ENCODE measurements at places on chromosomes 2 and 18. TPM values are rescaled to one million over a fixed set of nuclear protein-coding genes. Genes with fewer than 3 reads are reported as not detected.

DNA sequence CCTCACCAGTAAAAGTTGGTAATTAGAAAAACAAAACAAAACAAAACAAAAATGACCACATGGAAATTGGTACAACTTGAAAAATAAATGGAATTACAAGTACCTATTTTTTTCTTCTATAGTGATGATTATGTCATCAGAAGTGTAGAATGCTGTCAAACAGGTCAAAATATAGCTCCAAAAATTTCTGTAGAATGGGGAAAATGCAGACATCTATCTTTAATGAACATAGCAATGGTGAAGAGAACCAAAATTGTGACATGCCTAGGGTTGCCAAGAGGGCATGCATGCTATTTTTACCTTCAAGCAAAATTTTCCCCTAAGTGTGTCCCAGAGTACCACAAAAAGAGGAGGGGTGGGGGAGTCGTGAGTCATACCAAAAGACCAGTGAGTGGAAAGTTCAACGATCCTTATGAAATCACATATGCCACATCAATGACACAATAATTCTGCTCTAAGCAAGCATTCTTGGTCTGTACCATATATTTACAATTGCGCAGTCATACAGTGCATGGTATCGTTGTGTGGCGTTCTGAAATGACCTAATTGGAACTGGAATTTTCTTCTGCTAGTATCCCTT, 1436.4 kb downstream of the SUCLG1 start:
- no peak for DNase-seq

GRCh38 chr2:234435836-234436481, 60.9 kb downstream of the ARL4C start:
- no peak for DNase-seq

DNA sequence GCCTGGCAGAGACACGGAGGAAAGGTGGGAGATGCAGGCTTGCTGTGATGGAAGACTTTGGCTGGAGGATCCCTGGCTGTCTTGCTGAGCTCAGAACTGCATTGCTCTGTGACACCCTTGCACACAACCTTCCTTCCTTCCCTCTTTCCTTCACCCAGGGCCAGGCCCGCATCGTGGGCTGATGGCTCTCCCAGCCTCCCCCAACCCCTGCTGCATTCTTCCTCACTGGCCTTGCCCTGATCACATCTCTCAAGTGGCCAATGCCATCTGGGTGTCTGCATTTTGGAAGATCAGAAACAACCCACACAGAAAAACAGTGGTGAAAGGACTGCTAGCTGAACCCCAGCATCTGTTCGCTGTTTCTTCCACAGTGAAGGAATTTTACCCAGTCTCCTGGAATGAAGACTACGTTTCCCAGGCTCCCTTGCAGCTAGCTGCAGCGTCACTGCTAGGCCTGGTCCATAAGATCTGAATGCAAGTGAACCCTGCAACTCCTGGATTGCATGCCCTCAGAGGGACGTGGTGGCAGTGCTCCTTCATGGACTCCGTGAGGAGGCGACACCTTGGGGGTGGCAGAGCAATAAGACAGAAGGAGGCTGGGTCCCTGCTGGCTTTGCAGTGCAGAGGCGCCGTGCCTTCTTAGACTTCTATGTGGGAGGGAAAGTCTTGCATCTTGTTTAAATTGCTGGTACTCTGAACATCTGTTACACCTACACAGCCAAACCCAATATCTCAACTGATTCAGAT, 78.9 kb upstream of the YWHAQ start:
- DNase-seq = no peak

SLC40A1 gene
- 0.92 TPM for total RNA-seq

GRCh38 chr2:170462433-170463205, 252.5 kb upstream of the SP5 start:
- DNase-seq = no peak

DNA sequence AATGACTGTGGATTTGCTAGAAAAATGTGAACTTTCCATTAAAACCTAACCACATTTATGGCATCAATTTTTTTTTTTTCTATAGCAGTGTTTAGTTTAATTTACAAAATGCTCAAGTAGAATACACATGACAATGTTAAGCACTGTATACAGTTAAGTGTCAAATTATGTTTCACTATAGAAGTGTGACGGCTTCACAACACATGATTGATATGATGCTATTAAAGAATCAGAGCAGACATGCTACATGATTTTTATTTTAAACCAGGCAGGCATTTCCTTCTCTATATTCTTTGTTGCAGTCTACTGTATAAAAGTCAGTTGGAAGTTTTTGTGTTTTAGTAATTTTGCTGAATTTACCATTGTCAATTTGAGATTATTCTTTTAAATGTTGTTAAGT, 43.6 kb downstream of the PROKR1 start:
- no peak for DNase-seq

- no peak for DNase-seq
Observed at GRCh38 chr2:215613280-215613679, 177.4 kb upstream of the FN1 start.

DNA sequence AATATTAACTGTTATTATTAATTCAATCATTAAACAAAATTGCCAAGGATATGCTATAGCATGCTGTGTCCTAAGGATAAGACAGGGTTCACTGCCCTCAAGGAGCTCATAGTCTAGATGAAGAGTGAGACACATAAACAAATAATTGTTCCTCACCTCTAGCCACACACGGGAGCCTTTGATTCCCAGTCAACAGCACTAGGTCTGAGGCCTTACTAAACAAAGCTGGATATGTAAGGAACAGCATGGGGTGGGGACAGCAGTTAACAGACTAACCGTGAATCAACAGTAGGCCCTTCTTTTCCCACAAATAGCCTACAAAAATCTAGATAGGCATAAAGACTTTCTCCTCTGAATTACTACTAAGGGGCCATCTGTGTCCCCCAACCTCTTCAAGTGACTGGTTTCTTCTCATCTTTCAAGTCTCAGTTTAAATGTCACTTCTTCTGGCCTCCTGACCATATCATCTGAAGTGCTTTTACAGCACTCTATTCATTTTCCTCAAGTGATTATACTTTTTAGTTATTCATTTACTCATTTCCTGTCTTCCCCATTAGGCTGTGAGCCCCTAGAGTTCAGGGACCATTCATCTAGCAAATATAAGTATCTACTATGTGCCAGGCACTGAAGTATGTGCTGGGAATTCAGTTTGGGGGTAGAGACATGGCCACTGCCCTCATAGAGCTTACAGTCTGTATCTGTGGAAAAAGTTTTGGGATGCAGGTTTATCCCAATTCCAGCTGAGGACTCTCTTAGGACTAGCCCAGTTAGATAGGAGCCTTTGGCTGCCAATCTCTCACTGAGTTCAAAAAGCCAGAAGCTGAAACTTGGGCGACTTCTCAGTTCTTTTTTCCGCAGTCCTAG, 29.9 kb upstream of the IHH start:
- no peak for DNase-seq

DNA sequence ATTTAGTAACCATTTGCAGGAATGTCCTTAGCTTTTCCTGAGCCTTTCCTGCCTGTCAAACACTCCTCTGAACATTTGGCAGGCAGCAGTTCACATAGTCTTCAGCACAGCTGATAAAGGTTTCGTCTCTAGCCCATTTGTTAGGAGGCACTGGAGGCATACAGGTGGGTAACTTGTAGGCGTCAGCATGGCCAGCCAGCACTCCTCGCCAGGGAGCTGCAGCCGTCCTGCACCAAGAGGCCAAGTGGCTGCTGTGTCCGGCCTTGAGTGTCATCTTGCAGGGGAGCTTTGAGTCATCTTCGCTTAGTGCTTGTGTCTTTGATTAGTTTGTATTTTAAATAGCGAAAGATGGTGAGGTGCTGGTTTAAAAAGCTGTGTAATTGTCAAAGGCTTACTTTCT, 120.3 kb upstream of the NFATC1 start:
- no peak for DNase-seq

DNA sequence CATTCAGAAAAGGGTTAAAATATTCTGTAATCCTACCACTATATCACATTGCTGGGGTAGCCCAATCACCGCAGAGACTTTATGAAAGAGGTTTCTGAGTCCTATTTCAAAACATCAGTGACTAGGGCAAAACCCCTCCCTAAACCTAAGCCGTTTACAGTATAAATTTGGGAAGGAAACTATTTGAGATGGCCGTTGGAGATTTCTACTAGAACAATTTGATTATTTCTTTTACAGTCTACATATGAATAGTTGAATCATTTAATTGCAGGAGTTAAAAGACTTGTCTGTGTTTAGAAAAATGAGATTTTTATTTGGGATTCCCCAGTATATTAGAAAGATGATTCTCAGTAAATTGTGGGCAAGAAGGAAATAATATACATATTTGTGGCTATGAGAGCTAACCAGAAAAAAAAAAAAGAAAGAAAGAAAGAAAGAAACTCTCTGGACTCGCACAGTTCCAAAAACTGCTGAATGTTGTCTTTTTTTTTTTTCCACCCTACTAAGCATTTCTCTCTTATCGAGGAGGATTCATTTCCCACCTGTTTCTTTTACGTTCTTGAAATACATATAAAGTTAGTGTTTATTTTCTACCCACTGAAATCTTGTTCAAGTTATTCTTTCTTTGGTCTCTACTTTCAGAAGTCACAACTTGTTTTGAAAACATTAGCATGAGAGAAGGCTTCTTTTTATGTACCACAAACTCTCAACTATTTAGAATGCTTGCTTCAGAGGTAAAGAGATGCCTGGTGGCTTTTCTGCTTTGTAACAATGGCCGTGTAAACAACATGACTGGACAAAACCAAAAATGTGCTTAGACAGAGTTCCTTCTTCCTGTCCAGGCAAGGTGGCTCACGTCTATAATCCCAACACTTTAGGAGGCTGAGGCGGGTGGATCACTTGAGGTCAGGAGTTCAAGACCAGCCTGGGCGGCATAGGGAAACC, 65.9 kb downstream of the BCL2 start:
- DNase-seq = peak; percentile 35

- no peak for DNase-seq
Observed at GRCh38 chr18:7668392-7668791, 101.3 kb downstream of the PTPRM start.

DNA sequence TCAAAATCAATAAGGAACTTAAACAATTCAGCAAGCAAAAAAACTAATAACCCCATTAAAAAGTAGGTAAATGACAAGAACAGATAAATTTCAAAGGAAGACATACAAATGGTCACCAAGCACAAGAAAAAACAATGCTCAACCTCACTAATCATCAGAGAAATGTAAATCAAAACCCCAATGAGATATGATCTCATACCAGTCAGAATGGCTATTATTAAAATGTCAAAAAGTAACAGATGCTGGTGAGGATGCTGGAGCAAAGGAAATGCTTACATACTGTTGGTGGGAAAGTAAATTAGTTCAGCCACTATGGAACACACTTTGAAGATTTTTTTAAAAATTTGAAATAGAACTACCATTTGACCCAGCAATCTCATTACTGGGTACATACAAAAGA, 538.0 kb downstream of the TMX3 start:
- no peak for DNase-seq

GRCh38 chr18:22434973-22435608, 17.4 kb upstream of the CTAGE1 start:
- DNase-seq = no peak

GRCh38 chr18:46768166-46768921, 11.5 kb upstream of the ST8SIA5 start:
- no peak for DNase-seq

PPP1R1C gene
- 2.0 TPM for total RNA-seq

B3GNT7 gene
- total RNA-seq = 21.5 TPM

DNA sequence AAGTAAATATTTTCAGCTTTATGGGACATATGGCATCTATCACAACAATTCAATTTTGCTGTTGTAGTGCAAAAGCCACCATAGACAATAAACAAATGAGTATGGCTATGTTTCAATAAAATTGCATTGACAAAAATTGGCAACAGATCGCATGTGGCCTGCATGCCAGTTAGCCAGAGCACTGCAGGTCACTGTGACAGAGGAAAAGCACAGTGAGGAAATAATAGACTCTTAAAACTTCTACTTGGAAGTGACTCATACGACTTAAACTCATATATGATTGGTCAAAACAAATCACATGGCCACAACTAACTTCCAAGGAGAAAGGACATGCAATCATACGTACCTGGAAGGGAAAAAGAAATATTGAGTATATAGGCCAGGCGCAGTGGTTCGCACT, 44.4 kb downstream of the EXOC6B start:
- no peak for DNase-seq

- DNase-seq = no peak
Observed at GRCh38 chr2:219026946-219027345, 14.4 kb downstream of the CFAP65 start.

SKOR2 gene
- not detected for total RNA-seq

GRCh38 chr2:187475499-187476248, 27.6 kb upstream of the CALCRL start:
- no peak for DNase-seq

- peak; percentile 27 for DNase-seq
Observed at GRCh38 chr2:59449274-59449673, 1104.2 kb downstream of the BCL11A start.

TBR1 gene
- not detected for total RNA-seq

NOL4 gene
- total RNA-seq = not detected

ARHGAP25 gene
- 0.26 TPM for total RNA-seq

ADCYAP1 gene
- total RNA-seq = not detected

SLC35F6 gene
- 110 TPM for total RNA-seq

RSAD2 gene
- 0.48 TPM for total RNA-seq

FAM237A gene
- not detected for total RNA-seq

ITGA4 gene
- 3.7 TPM for total RNA-seq

GRCh38 chr2:44532031-44532430, 170.3 kb downstream of the CAMKMT start:
- no peak for DNase-seq

DNA sequence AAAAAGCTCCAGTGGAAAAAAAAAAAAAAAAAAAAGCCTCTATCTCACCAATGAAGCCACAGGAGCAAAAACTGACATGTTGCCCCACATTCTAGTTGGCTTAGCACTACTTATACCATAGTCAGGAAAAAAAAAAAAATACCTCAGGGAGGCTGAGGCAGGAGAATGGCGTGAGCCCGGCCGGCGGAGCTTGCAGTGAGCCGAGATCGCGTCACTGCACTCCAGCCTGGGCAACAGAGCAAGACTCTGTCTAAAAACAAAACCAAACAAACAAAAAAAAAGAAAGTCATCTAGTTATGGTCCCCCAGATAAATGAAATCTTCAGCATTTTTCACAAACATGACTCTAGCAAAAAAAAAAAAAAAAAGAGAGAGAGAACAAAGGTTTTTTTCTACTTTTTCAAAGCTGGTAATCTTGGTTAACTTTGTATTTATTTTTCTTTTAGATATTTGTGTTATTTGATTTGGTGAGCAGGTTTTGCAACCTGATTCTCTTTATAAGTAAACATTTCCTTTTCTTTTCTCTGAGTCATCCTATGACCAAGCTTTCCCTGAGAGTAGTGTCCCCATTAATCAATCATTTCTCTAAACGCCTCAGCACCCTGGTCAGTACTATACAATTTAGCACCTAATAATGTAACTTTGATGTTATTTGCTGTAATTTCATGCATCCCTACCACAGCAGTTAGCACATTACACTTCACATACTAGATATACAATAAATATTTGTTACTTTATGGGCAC, 273.7 kb upstream of the PIK3C3 start:
- DNase-seq = no peak
